ENCODE measurements at places on chromosomes 7 and 10. TPM values are rescaled to one million over a fixed set of nuclear protein-coding genes. Genes with fewer than 3 reads are reported as not detected.
A peak's percentile ranks its signal among the peaks of the same experiment; 100 is the strongest.

Gene ANKRD61
- total RNA-seq: not detected

Gene PON3
- total RNA-seq: not detected

Gene CDC14C
- not detected for total RNA-seq

Gene SLC18A3
- not detected for total RNA-seq

DNA sequence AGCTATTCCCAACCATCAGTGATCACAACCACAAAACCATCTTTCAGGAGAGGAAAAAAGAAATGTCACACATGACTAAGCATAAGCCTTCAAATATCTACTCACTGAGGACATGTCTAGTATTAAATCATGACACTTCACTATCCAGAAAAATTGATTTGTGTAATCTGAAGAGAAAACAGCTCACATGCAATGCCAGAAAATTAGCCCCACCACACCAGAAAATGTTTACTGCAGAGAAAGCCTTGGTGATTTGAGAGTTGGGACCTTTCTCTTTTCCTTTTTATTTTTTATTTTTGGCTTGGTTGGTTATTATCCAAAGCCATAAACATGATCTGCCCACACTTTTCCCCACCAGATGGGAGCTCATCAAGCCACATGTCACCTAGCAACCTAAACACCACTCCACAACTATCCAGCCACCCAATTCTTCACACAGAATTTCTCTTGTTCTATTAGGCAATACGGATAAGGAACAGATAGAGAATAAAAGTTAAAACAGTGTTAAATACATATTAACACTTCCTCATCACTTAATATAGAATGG, 3.1 kb downstream of the PARD3 start:
- no peaks in the 10 kb centered on the region for H3K36me3 ChIP-seq
- H3K4me1 ChIP-seq: peaks cover 16% of the 10 kb centered on the region
- no peak for DNase-seq
- H3K27me3 ChIP-seq: peaks cover 59% of the 10 kb centered on the region
- H3K4me3 ChIP-seq: no peak overlapping the region

- peaks cover 38% of the 10 kb centered on the region for H3K36me3 ChIP-seq
- H3K4me1 ChIP-seq: peaks cover 64% of the 10 kb centered on the region
- no peak for DNase-seq
- H3K4me3 ChIP-seq: no peak overlapping the region
- H3K27ac ChIP-seq: peak overlapping the region; percentile 46
These were observed 16.3 kb downstream of the EZH2 start for GRCh38 chr7:148867596-148868377.

GRCh38 chr7:122803323-122803722, 82.9 kb downstream of the CADPS2 start:
- no peaks in the 10 kb centered on the region for H3K4me1 ChIP-seq
- no peak for DNase-seq
- H3K27ac ChIP-seq: no peak overlapping the region
- H3K36me3 ChIP-seq: no peaks in the 10 kb centered on the region
- no peaks in the 10 kb centered on the region for H3K27me3 ChIP-seq

DNA sequence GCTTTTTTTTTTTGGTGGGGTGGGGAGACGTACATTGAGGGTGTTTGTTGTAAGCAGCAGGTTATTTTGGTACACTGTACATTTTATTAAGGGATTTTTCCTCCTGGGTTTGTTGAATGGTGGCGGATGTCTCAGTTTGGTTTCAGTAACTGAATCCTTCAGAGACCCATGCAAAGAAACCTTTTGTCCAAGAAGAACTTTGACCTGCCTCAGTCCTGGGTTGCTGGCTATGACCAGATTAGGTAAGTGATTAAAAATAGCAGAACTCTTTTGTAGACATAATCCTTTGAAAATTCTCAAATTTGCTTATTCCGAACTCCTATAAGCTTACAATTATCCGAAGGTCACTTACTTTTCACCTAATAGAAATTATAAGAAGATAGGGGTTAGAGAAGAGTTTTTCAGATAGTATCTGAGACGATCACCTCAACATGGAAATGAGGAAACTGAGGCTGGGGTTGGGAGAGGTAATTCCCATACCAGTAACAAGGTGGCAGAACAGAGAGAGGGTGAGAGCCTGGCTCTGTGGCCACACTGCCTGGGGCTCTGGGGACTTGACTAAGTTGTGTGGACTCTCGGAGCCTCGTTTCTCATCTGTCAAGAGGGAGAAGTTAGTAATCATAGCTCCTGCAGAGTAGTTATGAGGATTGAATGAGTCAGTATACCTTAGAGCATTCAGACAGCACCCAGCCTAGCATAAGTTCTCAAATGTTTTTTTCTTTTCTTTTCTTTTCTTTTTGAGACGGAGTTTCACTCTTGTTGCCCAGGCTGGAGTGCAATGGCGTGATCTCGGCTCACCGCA, 87.4 kb downstream of the CCNY start:
- H3K36me3 ChIP-seq: peaks cover 5% of the 10 kb centered on the region
- H3K4me1 ChIP-seq: peaks cover 67% of the 10 kb centered on the region
- no peaks in the 10 kb centered on the region for H3K27me3 ChIP-seq
- H3K4me3 ChIP-seq: no peak overlapping the region

DNA sequence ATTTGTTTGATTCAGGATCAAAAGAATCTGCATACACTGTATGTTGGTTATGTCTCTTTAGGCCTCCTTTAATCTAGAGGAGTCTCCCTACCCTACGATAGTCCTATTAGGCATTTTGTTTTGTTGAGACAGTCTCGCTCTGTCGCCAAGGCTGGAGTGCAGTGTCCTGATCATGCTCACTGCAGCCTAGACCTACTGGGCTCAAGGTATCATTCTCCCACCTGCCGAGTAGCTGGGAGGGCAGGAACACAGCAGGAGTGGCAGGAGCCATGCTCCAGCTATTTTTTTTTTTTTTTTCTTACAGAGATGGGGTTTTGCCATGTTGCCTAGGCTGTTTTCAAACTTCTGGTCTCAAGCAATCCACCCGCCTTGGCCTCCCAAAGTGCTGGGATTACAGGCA, 123.0 kb upstream of the DKK1 start:
- no peaks in the 10 kb centered on the region for H3K36me3 ChIP-seq
- H3K27ac ChIP-seq: no peak overlapping the region
- no peak for DNase-seq
- no peak overlapping the region for H3K4me3 ChIP-seq

DNA sequence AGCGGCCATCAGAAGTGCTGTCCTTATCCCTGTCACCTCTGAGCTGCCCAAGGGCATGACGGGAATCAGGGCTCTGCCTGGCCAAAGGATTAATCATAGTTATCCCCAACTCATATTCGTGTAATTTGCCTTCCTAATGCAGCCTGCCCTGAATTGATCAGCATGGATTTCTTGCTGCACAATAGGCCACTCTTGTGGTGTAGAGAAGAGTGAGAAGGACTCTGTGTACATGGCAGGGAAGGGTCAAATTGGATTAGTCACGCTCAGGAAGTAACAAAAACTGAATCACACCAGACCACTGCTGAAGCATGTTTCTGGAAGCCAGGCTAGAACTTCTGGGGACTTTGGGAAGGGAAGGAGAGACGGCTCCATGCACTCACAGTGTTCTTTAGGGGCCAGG, 227.0 kb downstream of the BUB3 start:
- no peaks in the 10 kb centered on the region for H3K4me1 ChIP-seq
- peaks cover 4% of the 10 kb centered on the region for H3K36me3 ChIP-seq
- no peak overlapping the region for H3K27ac ChIP-seq
- no peaks in the 10 kb centered on the region for H3K27me3 ChIP-seq
- no peak overlapping the region for H3K4me3 ChIP-seq

DNA sequence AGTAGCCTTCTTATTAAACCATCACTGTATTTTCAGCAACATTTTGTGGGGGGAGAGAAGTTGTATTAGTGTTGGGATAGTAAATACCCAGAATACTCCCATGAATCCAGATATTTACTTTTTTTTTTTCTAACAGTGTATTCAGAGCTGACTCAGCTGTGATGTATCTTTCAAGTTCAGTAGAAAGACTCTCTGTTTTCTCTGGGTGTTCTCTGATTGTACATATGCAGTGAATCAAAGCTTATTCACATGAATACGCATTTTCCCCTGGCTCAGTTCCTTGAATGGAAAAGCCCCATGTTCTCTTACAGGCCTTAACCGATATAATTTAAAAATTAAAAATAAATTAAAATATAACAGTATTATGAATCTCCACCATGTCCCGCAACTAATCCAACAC, 1.3 kb downstream of the TFPI2 start:
- H3K4me1 ChIP-seq: peaks cover 10% of the 10 kb centered on the region
- no peaks in the 10 kb centered on the region for H3K36me3 ChIP-seq
- H3K27ac ChIP-seq: no peak overlapping the region
- peaks cover 38% of the 10 kb centered on the region for H3K27me3 ChIP-seq

- no peak for DNase-seq
- H3K4me3 ChIP-seq: peak overlapping the region; percentile 27
- H3K27ac ChIP-seq: no peak overlapping the region
- no peaks in the 10 kb centered on the region for H3K27me3 ChIP-seq
- no peaks in the 10 kb centered on the region for H3K36me3 ChIP-seq
These were observed 2.2 kb downstream of the HPS6 start for GRCh38 chr10:102067091-102067916.

DNA sequence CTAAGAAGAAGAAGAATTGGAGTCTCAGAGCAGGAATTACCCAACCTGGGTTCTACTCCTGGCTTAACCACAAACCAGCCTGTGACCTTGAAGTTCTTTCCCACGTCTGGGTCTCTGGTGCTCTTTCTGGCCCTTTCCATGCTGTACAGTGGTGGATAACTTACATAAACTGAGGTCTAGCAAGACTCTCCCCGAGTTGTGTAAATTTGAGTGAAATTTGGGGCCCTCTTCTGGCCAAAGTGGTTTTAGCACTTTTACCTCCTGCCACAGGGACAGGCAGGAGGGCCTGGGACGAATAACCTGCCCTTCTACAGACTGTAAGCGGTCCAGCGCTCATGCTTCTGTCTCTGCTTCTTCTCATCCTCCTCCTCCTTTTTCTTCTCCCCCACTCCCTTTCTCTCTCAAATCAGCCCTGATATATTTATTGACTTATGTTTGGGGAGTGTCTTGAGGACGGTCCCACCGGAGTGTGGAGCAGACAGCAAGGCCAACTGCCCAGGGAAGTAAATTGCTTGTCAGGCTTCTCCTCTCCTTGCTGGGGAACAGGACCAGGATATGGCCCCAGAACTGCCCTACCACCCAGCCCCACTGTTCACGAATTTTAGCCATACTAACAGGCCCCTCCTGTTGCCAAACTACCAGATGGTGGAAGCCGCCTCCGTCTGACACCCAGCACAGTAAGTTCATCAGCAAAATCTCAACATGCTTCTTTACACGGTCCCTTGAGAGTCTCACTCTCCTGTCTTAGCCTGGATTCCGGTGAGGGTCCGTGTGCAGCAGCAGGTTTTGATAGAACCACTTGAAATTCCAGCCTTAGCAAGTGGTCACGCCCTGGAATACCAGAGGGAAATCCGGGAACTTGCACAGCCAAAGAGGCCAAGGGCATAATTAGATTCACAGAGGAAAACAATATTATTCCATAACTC, 4.0 kb upstream of the SH3PXD2A start:
- DNase-seq: peak; percentile 79
- H3K36me3 ChIP-seq: peaks cover 5% of the 10 kb centered on the region
- H3K4me3 ChIP-seq: no peak overlapping the region
- no peak overlapping the region for H3K27ac ChIP-seq
- peaks cover 3% of the 10 kb centered on the region for H3K4me1 ChIP-seq

DNA sequence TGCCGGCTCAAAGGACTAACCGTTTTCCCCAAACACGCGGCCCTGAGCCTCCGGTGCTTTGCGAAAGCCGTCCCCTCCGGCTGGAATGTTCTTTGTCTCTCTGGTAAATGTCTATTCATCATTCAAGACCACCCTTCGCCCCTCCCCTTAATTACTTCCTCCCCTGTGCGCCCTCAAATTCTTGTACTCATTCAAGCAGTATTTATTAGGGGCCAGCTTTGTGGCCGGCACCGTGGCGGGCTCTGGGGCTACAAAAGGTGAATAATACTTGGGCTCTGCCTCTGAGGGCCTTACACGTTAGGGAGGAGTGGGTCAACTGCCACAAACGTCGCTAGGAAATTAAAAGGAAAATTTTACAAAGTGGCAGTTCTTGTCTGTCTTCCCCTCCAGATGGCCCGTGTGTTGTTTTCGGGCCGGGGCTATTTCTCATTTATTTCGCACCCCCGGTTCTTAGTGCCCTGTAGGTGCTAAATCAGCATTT, 1.5 kb upstream of the MEST start:
- H3K4me3 ChIP-seq: no peak overlapping the region
- H3K4me1 ChIP-seq: peaks cover 26% of the 10 kb centered on the region
- H3K27me3 ChIP-seq: peaks cover 34% of the 10 kb centered on the region
- no peak for DNase-seq
- H3K27ac ChIP-seq: no peak overlapping the region

DNA sequence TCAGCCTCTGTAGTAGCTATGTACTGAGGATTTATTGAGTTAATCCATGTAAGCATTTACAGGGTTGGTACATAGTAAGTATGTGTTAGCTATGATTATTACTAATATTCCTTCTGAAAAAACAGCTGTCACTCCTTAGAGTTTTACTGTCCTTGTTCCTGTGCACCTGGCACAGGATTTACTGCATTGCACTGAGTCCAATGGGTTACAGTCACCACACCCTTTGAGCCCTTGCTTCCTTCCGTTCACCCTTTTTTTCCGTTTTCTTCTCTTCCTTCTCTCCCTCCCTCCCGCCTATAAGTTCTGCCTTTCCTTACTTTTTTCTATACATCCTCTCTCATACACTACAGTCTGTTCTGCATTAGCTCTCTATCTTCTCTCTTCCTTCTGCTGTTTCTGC, 12.5 kb upstream of the CDK6 start:
- peaks cover 6% of the 10 kb centered on the region for H3K4me1 ChIP-seq
- H3K27me3 ChIP-seq: peaks cover 8% of the 10 kb centered on the region
- H3K27ac ChIP-seq: no peak overlapping the region
- H3K36me3 ChIP-seq: no peaks in the 10 kb centered on the region
- no peak for DNase-seq

DNA sequence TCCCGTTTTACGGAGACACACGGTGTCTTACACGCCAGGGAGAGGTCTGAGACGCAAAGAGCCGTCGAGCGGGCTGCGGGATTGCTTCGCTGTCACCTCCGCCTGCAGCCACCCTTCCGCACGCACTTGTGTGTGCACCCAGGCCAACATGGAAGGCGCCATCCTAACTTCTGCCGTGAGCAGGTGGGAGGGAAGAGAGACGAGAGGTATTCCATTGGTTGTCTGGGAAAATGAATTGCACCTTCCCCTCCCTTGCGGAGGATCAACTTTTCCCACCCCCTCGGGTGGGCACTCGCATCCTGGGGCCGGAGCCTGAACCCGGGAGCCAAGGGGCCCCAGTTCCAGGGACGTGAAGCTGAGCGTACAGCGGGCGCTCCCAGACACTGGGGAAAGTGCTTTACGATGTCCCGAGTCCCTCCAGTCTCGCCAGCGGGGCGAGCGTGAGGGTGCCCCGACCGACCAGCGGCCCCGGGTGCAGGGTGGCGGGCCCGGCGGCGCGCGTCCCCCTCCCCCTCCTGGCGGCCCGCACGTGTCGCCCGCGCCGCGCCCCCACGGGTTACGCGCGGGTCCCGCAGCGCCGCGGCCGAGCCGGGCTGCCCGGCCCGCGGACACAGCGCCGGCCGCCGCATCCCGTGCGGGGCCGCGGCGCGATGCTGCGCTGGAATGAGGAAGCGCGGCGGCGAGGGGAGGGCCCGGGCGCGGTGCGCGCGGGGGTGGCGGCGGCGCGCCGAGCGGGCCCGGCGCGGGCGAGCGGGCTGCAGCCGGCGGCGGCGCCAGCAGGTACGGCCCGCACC, 984 bp upstream of the IKZF1 start:
- peaks cover 39% of the 10 kb centered on the region for H3K4me1 ChIP-seq
- peak; percentile 67 for DNase-seq
- peak overlapping the region; percentile 87 for H3K27ac ChIP-seq
- peaks cover 35% of the 10 kb centered on the region for H3K36me3 ChIP-seq
- H3K4me3 ChIP-seq: peak overlapping the region; percentile 74

All from activated naive CD4-positive, alpha-beta T cell treated with anti-CD3 and anti-CD28 coated beads for 36 hours (primary cell).